Suppressor macrophage treated with lipopolysaccharide for 1 hour (primary cell): ENCODE measurements at places on chromosomes 11 and 22.
A peak's percentile ranks its signal among the peaks of the same experiment; 100 is the strongest.

DNA sequence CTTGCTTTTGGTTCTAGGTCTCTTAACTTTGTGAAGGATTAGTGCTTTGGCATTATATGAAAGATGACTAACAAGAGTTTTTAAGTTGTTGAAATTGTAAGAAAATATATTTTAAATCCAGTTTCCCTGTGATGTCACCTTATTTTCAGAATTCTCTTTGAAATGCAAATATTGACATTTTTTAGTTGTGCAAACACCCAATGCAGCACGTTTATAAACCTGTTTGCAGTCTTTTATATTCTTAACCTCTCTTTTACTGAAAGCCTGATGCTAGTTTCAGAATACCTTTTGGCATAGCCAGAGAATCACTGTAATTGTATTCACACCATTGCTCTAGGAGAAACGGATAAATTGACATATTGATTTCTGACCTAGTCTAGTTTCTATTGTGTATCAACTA is 42.8 kb upstream of the SLC37A2 start:
- no peak for DNase-seq

DNA sequence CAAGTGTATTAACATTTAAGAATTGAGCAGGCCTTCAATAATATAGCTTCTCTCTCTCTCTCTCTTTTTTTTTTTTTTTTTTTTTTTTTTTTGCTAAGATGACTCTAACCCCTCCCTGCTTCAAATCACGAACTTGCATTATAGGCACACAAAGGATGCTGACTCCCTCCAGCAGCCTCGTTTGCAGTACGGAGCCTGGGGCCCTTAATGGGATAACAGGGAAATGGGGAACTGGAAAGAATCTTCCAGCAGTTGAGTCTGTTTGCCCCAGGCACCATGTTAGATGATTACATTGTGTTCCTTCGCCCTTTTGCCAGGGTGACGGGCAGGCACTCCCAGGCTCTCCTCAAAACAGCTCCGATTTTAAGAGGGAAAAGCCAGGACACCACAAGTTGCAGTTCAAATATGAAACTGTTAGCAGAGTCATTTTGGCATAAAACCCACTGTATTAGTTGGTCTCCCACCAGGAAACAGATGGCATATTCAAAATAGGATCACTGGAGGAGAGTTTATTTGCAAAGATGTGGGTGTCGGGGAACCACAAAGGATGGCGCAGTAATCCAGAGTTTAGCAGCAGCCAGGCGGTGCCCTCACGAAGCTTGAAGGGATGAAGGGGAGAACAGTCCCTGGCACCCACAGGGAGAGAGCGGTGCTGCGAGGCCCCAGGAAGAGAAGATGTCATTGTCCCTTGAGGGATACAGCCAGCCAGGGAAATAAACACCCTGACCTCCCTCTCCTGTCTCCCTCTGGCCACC is 26.5 kb upstream of the TREH start:
- DNase-seq, result peak; percentile 20

DNA sequence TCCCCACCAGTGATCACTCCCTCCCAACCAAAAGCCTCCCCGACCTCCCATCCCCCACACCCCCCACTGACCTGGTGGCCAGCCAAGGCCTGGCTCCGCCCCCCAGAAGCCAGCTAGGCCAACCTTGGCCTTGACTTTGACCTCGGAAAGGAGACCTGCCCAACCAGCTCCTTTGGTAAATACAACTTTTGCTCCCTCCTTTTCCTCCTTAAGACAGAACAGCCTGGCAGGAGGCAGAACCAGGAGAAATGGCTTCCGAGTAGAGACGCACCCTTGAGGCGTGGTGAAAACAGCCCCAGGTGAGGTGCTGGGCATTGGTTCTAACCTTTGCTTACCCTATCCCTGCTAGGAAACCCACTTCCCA is 27.0 kb downstream of the PLEKHA7 start:
- no peak for DNase-seq

- DNase-seq, result peak; percentile 66
These were observed 6.9 kb upstream of the MS4A14 start for GRCh38 chr11:60389279-60389910.

- DNase-seq, result no peak
These were observed 537 bp downstream of the SCN4B start for GRCh38 chr11:118152020-118152551.

DNA sequence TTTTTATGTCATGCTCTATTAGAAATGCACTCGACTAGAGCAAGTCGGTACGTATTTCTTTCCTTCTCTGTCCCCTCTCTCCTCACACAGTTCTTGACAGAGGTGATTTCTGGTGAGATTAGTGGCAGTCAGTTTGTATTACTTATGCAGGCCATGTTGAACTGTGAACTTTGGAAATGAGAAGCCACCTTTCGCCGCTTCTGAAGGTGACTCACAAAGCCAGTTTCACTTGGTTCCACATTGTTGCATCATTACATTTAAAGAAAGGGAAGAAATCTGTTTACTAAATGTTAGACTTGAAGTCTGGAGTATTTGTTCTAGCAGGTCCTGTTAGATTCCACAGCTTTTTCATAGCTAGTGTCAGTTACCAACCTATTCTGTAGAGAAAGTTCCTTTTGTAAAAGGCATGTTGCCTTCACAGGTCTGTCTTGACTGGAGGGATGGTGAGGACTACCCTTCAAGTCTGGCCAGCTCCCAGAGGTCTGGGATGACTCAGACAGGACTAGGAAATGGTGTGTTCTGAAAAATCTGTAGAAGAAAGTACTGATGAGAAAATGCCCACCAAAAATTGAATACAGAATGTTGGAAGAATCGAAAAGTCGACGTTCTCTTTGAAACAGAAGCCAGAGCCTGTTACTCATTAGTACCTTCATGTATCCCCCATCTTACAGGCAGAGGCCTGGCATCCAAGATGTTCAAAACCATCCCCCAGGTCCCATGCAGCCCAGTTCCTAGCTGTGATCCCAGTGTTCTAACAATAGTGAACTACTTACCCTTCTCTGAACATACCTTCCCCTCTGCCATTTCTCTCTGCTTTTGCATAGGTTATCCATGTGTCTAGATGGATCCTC is 181.4 kb downstream of the DBX1 start:
- peak; percentile 51 for DNase-seq

- no peak for DNase-seq
These were observed 61.4 kb upstream of the OLFML1 start for GRCh38 chr11:7423946-7424345.

DNA sequence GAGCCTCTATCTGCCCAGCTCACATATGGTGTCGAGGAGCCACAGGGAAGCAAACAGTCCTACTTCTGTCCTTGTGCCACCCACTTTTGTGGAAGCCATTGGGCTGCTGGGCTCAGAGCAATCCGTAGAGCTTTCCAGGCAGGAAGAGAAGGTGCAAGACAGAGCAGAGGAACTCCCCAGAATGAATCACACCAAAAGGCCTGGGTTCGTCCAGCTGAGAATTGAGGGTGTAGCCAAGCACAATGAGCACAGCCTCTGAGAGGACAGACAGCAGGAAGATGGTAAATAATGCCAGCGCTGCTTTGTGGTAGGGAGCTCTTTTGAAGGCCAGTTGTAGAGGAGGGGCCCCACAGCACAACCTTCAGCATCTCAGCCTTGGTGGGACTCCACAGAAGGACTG is 237.8 kb downstream of the GRIK4 start:
- no peak for DNase-seq

DNA sequence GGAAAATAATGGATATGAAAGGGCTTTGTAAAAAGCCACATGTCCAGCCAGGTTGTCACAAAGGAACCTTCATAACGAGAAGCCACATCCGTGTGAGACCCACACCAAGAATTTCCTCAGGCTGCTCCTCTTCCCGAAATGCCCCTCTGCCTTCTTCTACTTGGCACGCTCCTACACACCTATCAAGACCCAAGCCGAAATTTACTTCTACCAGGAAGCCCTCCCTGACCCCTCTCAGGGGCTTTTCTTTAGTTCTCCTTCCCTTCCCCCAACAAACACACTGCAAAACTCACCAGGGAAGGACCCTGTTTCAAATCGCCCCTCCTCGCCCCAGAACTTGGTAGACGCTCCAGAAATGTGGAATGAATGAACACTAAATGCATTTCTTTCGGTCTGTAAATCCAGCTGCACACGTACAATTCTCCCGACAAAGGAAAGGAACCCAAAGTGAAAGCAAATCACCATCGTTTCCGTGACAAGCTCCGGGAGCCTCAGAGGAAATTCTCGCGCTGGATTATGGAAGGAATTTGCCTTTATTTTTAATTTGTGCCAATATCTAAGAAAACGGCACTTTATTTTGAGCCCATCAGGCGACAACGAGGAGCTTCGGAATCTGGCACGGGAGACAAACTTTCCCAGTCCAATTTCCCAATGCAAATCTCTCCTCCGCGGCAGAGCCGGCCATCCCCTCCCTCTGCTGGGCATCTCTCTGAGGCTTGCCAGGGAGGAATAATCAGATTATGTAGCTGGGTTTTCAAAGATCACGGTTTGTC is 13.2 kb upstream of the SHISAL1 start:
- DNase-seq, result peak; percentile 40

DNA sequence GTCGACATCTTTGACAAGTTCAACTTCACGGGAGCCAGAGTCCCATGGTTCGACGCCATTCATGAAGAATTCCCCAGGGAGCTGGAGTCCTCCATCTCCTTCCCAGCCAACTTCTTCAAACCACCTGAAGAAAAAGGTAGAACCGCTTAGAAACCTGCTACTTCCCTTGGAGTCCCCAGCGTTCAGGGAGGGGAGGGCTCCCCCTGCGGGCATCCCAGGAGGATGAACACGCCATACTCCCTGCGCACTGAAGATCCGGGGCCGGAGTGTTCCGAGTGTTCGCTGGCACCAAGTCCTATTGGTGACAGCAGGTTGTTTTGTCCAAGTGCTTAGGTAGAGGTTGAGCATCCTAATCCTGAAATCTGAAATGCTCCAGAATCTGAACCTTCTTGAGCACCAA is 51.7 kb upstream of the PRODH start:
- DNase-seq, result no peak

- no peak for DNase-seq
These were observed 15.6 kb downstream of the TMEM184B start for GRCh38 chr22:38257181-38257580.

GRCh38 chr11:109644152-109644551 is 222.2 kb downstream of the C11orf87 start:
- DNase-seq, result no peak
